ENCODE measurements at places on chromosomes 3 and 15. TPM values are rescaled to one million over a fixed set of nuclear protein-coding genes. Genes with fewer than 3 reads are reported as not detected.
A peak's percentile ranks its signal among the peaks of the same experiment; 100 is the strongest.

Gene ARL14
- total RNA-seq: not detected

Gene PCBP4
- total RNA-seq: 17.4 TPM

GRCh38 chr3:58249358-58250092, 11.9 kb downstream of the ABHD6 start:
- DNase-seq: peak; percentile 52

DNA sequence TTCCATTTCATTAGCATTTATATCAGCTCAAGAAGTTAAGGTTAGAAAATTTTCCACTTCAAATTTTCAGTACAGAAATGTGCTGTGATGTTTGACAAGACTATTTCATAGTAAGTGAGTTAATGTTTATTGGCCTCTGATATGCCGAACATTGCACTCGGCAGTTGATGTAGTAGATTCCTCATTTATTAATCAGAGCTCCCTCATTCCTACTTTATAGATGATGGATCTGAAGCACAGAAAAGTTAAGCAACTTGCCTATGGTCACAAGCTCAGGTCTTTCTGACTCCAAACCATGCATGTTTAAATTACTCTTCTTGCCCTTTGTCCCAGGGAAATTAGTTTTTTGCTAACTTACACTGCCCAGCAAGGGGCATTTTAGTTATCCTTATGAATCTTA, 92.0 kb downstream of the ATG7 start:
- no peak for DNase-seq

All from lung (tissue), 17 donors.